Effector memory CD4-positive, alpha-beta T cell (primary cell): ENCODE measurements at places on chromosomes 5 and 9.

GRCh38 chr9:105625088-105625487 is 37.2 kb upstream of the TAL2 start:
- DNase-seq = no peak

GRCh38 chr5:159825551-159826051 is 90.7 kb upstream of the ADRA1B start:
- DNase-seq = no peak

DNA sequence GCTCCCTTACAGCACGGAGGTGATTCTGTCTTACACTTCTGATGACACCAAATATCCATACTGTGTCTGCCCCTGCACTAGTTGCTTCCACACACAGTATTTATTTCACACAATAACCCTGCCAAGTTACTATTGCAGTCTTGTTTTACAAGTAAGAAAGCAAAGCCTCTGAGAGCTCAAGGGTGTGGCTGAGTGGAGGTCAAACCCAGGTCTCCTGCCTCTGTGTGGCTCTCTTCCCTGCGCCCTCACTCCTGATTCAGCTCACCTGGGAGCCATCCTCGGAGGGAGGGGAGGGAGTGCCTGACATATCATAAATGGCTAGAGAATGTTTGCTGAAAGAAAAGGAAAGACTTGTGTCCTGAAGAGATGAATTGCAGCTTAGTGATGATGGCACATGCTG is 41.0 kb downstream of the MVB12B start:
- DNase-seq = no peak

- no peak for DNase-seq
These were observed 44.4 kb downstream of the MAP1B start for GRCh38 chr5:72151646-72152045.

DNA sequence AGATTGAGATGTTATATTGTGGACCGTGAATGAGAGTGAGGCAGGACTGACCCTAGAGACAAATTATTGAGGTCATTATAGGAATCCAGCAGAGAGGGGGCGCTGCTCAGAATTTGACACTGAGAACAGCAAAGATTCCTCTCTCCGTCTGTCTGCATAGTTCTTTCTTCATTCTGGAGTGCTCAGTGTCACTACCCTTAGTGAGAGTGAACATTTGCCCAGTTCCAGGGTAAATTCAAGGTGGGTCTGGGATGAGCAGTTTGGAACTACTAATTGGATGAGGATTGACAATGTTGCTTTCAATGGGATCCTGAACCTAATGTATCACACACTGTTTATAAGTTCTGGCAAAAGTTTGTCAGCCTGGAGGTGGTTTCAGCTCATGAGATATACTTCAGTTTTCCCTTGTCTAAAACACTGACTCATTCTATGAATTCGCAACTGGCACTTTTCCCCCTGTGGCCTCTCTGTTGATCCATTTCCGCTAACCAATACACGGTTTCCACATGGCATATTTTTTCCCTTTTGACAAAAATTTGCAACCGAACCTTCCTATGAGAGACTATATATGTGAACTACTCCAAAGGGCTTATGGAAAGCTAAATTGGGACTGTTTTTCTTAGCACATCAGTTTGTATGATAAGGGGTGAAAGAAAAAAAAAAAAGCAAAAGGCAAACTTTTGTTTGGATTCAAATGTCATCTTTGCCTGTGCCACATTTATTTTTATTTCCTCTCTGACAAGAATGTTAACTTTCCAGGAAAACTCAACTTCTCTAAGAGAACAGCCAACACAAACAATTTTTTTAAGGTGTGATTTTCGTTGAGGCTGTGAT is 1240.7 kb upstream of the WWC1 start:
- no peak for DNase-seq

DNA sequence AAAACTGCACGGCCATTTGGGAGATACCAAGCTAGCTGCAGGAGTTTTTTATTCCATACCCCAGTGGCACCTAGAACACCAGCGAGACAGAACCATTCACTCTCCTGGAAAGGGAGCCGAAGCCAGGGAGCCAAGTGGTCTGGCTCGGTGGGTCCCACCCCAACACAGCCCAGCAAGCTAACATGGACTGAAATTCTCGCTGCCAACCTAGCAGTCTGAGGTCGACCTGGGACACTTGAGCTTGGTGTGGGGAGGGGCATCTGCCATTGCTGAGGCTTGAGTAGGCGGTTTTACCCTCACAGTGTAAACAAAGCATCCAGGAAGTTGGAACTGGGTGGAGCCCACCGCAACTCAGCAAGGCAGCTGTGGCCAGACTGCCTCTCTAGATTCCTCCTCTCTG is 108.9 kb upstream of the CHD1 start:
- peak; percentile 36 for DNase-seq

GRCh38 chr9:109716631-109717030 is 63.4 kb upstream of the PALM2AKAP2 start:
- no peak for DNase-seq

- no peak for DNase-seq
These were observed 284.4 kb downstream of the PIK3R1 start for GRCh38 chr5:68499987-68500386.

DNA sequence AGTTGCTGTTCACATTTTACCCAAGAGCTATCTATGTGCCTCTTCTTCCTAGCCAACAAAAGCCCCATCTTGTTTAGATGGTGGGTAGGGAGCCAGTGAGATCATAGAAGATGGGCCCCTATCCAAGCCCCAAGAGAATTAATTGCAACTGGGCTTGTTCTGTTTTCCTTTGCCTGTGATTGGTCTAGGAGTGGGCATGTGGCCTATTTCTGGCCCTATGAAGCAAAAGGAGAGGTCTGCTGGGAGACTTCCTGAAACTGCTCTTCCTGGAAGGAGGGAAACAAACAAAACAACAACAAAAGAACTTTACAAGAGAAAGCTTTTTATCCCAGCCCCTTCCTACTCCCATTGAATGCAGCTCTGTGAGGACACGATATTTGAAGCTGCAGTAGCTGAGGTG is 32.5 kb upstream of the ALDOB start:
- DNase-seq = no peak
